CMK (cell line): ENCODE measurements at places on chromosomes 7 and 10.

GRCh38 chr10:90788968-90789367 lies 68.9 kb downstream of the HTR7 start:
- no peak for DNase-seq

- DNase-seq = no peak
Observed at GRCh38 chr7:141290973-141291372, 217.1 kb downstream of the TMEM178B start.

GRCh38 chr10:118763202-118763988 lies 8.6 kb upstream of the CACUL1 start:
- no peak for DNase-seq

GRCh38 chr10:78756604-78757343 lies 312.0 kb upstream of the ZMIZ1 start:
- no peak for DNase-seq

DNA sequence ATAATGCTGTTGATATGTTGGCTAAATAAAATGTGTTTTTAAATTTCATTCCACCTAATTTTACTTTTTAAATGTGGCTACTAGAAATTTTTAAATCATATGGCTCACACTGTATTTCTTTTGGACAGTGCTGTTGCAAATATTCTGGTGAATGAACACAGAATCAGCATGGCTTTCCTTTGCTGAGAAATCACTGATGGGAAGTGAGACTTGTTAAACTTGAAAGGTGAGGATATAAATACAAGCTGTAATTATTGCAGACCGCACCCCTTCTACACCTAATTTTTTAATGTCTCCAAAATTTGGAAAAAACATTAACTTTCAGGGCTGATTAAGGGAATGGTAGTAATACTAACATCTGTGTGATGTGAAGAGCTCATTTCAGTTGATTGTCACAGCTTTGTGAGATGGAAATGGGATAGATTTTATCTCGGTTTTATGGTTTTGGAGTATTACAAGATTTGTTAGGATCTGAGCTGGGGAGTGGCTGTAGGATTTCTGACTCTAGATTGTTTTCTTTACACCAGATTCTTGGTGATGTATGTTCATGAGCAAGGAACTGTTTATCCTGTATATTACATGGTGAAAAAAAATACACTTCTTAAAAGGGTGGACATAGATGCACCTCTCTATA lies 1.3 kb downstream of the MIOS start:
- no peak for DNase-seq

DNA sequence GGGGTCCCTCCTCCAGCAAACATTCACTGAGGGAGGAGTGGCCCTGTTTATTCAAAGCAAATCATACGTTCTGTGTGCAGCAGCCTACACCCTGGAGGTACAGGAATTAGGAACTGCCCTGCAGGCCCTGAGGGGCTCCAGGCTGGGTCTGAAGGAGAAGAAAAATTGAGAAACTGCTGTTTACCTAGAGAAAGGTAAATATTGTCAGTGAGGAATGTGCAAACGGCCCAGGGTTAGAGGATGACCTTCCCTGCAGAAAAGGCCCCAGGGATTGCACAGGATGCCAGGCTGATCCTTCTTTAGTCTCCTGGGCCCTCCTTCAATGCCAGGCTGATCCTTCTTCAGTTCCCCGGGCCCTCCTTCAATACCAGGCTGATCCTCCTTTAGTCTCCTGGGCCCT lies 5.7 kb downstream of the CALML5 start:
- DNase-seq = no peak

GRCh38 chr10:111698711-111699110 lies 484.9 kb downstream of the GPAM start:
- DNase-seq = no peak

DNA sequence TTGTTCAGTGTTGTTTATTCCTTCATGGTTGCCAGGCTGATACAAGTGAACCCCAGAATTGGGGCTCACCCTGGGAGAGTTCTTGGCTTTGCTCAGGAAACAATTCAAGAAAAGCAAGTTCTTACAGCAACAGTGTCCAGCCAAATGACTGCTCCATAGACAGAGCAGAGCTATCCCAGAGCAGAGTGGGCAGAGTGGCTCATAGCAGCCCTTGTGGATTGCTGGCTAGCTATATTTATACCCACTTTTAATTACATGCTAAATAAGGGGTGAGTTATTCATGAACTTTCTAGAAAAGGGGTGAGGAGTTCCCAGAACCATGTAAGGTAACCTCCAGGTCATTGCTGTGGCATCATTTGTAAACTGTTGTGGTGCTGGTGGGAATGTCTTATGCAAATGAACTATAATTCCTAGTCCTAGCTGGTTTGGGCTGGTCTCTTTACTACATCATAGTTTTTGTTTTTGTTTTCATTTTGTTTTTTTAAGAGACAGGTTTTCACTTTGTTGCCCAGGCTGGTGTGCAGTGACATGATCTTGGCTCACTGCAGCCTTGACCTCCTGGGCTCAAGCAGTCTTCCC lies 59.9 kb upstream of the HBP1 start:
- no peak for DNase-seq

DNA sequence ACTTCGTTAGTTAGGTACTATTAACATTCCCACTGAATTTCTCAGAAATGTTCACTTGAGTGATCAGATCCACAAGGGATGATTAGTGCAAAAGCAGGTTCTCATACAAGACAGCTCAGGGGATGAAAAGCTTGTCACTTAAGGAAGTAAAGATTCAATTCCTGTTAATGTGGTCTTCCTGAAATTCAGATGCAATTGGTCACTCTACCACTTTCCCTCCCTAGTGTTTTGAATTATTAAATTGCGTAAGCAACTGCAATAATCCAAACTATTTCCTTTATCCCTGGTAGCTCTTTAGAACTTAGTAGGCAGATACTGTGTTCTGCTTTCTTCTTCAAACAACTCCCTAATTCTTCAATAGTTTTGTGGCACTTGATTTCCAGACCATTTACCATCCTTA lies 121.4 kb downstream of the MAGI2 start:
- DNase-seq = no peak

- DNase-seq = no peak
Observed at GRCh38 chr10:117300671-117301070, 59.8 kb downstream of the SLC18A2 start.

DNA sequence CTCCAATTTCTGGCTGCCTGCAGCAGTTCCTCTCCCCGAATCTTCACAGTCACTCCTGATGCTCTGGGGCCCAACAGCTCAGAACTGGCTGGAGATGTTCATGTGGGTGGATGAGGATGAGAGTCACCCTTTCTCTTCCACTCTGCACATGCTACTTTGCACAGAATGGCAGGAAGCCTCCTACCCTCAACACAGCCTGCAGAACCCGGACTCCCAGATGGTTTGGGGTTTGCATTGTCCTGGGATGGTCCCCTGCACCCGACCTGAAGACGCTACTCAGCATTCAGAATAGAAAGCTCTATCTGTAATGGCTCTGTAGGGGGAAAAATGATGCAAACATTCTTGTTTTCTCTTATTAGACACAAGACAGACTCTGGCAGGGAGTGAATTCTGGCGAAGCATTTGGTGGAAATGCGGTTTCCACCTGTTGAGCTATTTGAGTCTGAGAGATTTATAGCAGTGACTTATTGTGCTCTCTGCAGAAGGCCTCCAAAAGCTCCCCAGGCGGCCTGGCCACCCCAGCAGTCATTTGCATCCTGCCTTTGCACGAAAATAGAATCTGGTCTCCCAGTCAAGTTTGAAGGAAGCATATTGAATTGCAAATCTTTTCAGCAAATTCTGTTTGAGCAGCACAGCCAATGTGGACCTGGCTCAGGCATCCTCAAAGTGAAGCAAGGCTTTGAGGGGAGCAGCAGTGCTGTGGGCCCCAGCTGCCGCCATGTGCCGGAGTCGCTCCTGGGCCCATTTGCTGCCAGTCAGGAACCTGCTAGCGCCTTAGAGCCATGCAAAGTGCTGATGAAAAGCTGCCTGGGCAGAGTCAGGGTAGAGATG lies 309.3 kb downstream of the TCERG1L start:
- DNase-seq = no peak

- no peak for DNase-seq
Observed at GRCh38 chr10:5530412-5530806, 5.6 kb downstream of the CALML3 start.

- DNase-seq = no peak
Observed at GRCh38 chr10:130935897-130936550, 375.5 kb downstream of the TCERG1L start.

- no peak for DNase-seq
Observed at GRCh38 chr7:25396668-25397067, 168.4 kb upstream of the NPVF start.

DNA sequence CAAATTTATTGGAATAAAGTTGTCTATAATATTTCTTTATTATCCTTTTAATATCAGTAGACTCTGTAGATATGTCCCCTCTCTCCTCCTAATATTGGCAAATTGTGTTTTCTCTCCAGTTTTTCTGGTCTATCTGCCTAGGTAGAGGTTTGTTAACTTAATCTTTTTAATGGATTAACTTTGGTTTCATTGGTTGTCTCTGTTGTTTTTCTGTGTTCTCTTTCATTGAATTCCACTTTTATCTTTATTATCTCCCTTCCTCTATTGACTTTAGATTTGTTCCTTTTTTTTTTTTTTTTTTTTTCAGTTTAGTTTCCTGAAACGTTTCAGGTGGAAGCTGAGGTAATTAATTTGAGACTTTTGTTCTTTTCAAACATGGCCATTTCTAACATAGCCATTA lies 10.6 kb downstream of the PLEKHS1 start:
- no peak for DNase-seq

DNA sequence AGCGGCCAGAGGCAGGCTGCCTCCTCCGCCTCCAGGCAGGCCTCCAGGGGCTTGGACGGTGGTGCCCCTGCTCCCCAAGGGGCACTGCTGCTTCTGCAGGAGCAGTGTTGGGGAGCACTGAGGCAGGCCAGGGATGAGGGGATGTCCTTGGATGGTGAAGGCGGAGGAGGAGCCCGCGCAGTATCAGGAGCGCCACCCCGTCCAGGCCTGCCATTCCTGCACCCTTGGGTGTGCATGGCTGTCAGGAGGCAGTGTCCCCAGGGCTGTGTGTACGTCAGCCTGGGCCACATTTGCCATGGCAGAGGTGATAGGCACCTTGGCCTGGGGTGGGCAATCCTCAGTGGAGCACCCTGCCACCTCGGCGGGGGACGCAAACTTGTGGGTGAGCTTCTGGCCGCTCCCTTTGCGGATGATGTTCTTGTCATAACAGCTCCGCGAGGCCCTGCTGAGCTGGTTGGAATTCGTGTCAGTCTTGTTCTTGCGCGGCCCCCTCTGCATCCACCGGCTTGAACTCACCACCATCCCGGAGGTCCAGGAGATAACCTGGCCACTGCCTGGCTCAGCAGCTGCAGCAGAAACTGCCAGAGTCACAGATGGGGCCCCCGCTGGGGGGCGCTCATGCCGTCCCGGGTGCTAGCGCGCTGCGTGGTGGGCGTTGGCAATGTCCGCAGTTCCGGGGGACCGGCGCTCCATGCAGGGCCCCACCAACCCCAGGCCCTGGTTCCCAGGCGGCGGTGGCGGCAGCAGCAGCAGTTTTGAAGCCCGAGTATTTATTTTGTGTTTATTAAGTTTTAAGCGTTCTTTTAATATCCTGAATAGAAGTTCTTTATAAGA lies 182.3 kb upstream of the ADCY1 start:
- no peak for DNase-seq

GRCh38 chr10:20608503-20608902 lies 288.6 kb downstream of the NEBL start:
- DNase-seq = no peak

- no peak for DNase-seq
Observed at GRCh38 chr7:16710651-16711050, 42.9 kb upstream of the TSPAN13 start.

GRCh38 chr10:93826355-93826754 lies 67.4 kb upstream of the SLC35G1 start:
- no peak for DNase-seq
